H1 (cell line): ENCODE measurements at places on chromosomes 16 and 17. TPM values are rescaled to one million over a fixed set of nuclear protein-coding genes. Genes with fewer than 3 reads are reported as not detected.

Gene ST6GALNAC1
- polyA plus RNA-seq: not detected in 2 replicates

DNA sequence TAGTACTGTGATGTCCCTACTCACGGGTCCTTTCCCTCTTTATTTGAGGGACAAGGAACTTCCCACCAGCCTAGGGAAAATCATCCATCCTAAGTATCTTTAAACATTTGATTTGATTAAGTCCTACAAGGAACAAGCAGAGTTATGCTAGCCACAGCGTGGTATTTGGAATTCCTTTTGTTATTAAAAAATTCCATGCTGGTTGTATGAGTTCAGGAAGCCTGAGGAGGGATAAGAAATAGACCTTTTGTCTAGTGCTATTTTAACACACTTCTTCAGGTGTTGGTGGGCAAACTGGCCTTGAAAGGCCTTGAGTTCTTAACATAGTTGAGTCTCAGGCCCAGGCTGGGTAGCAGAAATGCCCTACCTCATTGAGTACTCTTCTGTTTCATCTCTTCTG is 105.4 kb upstream of the TBX2 start:
- H3K4me3 ChIP-seq: no peak overlapping the region
- no peak for DNase-seq
- no peaks in the 10 kb centered on the region for H3K4me1 ChIP-seq

Gene KRTAP2-2
- not detected in 2 replicates for polyA plus RNA-seq

- no peaks in the 10 kb centered on the region for H3K4me1 ChIP-seq
- no peak overlapping the region for H3K27ac ChIP-seq
- no peak for DNase-seq
Observed at GRCh38 chr17:64938290-64938689, 19.0 kb upstream of the LRRC37A3 start.

GRCh38 chr16:87541147-87541871 is 48.5 kb upstream of the ZCCHC14 start:
- H3K36me3 ChIP-seq: no peaks in the 10 kb centered on the region
- no peak overlapping the region for H3K27ac ChIP-seq
- DNase-seq: no peak
